ENCODE measurements at places on chromosomes 11 and 22. TPM values are rescaled to one million over a fixed set of nuclear protein-coding genes. Genes with fewer than 3 reads are reported as not detected.

FAT3 gene
- total RNA-seq: 0.68 TPM

SCGB1C1 gene
- not detected for total RNA-seq

MRPL11 gene
- 44.0 TPM for total RNA-seq

OSBP2 gene
- total RNA-seq: 2.0 TPM

CRYBB3 gene
- not detected for total RNA-seq
